ENCODE measurements at places on chromosomes 12 and 14. TPM values are rescaled to one million over a fixed set of nuclear protein-coding genes. Genes with fewer than 3 reads are reported as not detected.

GLT1D1 gene
- total RNA-seq: 0.36 TPM

METAP2 gene
- 49.0 TPM for total RNA-seq

PPP1R36 gene
- 1.3 TPM for total RNA-seq

TAS2R46 gene
- total RNA-seq: 4.0 TPM

All from melanocyte of skin (primary cell).